ENCODE measurements at places on chromosomes 4 and X.

DNA sequence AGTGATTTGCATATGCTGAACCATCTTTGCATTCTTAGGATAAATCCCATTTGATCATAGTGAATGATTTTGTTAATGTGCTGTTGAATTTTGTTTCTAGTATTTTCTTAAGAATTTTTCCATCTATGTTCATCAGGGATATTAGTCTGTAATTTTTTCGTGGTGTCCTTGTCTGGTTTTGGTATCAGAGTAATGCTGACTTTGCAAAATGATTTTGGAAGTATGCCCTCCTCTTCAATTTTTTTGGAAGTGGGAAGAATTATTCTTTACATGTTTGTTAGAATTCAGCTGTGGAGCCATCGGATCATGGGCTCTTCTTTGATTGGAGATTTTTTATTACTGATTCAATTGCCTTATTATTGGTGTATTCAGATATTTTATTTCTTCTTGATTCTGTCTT, 54.0 kb upstream of the TRO start:
- DNase-seq: no peak

- peak; percentile 22 for DNase-seq
These were observed 79.1 kb upstream of the TFDP3 start for GRCh38 chrX:133297284-133297683.

DNA sequence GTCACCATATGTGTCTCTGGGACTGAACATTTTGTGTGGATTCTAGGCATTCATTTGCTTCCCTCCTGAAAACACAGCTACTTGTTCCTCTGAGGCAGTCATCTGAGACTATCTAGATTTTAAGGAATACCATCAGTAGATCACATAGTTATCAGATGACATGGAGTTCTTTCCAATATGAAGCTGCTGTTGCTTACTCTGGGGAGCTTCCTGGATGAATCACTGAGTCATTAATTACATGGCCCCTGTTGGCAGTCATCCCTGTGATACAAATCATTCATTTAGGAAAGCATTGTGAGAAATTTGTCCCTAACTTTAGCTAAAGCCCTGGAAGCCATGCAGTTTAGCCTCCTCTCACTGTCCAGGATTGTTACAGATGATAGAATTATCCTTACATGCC, 98.2 kb upstream of the ARSJ start:
- peak; percentile 51 for DNase-seq

- peak; percentile 40 for DNase-seq
These were observed 10.8 kb upstream of the KLKB1 start for GRCh38 chr4:186216465-186217024.

GRCh38 chr4:156558373-156559025, 413.1 kb downstream of the PDGFC start:
- no peak for DNase-seq

- peak; percentile 77 for DNase-seq
These were observed 46.1 kb upstream of the HCCS start for GRCh38 chrX:11064851-11065600.

DNA sequence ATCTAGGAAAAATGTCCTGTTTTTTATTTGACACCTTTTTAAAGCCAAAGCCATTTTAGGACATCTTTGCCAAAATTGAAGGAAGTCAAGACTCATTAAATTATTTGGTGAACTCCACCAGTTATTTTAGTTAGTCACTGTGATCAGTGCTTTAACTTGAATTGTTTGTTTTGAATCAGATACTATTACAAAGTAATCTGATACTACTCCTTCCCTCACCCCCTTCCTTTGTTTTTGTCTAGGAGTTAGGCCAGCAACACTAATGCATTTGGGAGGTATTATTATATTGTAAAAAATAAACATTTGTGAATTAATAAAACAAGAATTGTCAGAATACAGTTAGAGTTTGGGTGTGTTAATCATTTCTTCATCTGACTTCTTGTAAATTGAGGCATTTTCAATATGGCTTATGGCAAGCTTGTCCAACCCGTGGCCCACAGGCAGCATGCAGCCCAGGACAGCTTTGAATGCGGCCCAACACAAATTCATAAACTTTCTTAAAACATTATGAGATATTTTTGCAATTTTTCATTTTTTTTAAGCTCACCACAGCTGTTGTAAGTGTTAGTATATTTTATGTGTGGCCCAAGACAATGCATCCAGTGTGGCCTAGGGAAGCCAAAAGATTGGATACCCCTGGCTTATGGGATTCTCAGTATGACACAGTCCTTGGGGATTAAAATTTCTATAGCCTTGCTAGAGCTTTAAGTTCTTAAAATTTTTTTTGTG, 182.2 kb downstream of the BMPR1B start:
- peak; percentile 30 for DNase-seq

DNA sequence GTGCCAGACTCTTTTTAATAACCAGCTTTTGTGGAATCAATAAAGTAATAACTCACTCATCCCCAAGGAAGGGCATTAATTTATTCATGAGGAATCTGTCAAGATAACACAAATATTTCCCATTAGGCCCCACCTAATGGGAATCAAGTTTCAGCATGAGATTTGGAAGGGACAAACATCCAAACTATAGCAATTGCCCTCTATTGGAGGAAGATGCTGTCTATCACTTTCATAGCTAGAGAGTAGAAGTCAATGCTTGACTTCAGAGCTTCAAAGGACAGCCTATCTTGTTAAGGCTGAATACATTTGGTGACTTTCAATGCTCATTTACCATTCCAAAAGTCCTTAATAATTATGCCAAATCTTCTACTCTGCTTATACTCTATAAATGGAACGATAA, 84.9 kb upstream of the ATOH1 start:
- DNase-seq: no peak
